ENCODE measurements at places on chromosomes 3 and 15.

GRCh38 chr3:186605561-186606545 lies 7.0 kb upstream of the AHSG start:
- ATAC-seq = no peak

DNA sequence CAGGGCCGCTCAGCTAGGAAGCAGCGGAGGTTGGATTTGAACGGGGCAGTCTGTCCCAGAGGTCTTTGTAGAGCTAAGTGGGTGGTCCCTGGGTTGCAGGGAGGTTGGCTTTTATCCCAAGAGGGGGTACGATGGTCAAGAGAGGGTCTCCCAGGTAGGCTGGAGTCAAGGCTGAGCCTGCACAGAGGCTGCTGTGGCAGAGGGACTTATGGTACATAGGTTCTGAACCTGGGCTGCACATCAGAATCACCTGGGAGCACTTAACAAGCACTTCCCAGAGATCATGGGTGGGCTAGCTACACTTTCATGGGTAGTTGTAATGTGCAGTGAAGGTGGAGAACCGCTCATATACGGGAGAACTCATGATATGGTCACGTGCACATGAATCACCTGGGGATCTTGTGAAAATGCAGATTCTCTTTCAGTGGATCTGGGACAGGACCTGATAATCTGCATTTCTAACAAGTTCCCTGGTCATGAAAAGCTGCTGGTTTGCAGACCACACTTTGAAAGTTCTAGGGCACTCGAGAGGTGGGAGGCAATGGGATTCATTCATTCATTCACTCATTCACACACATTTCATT lies 2.9 kb upstream of the RASGRF1 start:
- no peak for ATAC-seq

DNA sequence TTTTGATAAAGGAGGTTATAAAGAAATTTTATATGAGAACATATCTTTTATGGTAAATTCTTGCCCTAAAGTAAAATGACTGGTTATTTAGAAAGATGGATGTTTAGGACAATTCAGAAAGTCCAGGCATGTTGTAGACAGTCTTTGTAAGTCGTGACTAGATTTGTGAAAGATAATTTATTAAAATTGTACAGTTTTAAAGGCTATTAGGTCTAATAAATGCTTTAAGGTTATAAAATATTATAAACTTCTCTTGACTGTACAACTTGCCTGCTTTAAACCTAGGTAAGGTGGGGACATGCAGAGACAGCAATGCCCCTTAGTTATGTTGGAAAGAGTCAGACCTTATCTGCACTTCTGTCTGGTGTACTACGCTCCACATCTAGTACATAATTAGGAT lies 933.5 kb downstream of the SI start:
- ATAC-seq = no peak

DNA sequence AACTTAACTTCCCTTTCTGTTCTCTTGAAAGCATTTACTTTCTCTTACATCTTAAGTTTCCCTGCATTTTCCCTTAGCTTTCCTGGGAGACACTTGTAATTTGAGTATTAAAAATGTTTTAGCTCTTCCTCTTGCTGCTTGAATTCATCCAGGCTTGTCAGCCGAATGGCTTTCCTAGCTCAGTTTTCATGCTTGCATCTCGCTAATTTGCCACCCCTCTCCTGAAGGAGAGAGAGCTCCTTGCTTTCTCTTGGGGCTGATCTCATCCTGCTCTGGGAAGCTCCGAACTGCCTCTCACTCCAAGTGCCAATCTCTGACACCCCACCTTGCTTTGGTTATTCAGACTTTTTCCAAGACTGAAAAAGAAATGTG lies 374.6 kb upstream of the TBL1XR1 start:
- ATAC-seq = no peak

DNA sequence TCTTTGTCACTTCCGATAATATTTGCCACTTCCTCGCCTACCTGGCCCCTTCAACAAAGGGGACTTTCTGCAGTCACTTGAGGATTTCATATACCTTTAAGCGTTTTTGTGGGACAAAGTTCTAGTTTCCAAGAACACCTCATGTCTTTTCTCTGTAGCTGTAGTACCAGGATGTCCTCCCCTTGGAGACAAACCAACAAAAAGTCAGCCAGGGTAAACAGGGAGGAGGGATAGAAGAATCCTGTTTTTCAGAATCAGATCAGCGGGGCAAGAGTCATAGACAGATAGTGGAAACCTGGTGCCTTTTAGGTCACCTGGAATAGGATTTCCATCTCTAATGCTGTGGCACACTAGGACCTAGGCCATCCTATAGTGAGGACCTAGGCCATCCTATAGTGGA lies 4.5 kb downstream of the LRRC3B start:
- ATAC-seq = no peak

- no peak for ATAC-seq
Measured at GRCh38 chr3:179149406-179149867, 1.3 kb downstream of the PIK3CA start.

DNA sequence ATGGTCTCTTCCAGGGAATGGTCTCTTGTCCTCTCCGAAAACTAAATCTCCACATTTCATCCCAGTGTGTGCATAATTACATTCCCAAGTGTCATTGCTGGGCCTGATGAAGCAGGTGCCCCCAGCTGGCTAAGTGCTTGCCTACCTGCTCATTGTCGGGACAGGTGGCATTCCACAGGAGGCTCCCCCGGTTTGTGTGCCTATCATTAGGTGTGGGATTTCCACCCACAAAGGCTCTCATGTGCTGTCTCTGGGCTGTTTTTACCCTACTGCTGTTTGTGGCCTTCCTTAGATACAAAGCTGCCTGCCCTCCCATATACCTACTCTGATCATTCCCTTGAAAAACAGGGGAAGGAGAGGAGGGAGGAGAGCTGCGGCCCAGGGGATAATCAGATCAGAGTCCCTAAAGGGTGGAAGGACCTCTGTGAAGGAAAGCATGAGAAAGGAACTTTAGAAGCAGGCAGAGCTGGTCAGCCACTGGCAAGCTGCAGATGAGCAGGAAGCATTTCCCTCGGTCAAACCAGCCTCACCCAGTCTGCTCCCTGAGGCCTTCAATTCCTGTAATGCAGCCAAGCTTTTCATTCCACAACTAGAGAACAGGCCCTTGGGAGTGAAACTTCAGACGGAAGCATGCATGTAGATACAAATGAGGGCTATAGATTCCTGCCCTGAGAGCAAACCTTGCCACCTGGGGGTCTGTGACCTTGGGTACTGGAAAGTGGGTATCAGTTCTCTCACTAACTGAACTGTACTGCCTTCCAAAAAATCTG lies 60.7 kb upstream of the HEG1 start:
- peak; percentile 88 for ATAC-seq

- no peak for ATAC-seq
Measured at GRCh38 chr15:66767240-66767659, 65.2 kb downstream of the SMAD6 start.

DNA sequence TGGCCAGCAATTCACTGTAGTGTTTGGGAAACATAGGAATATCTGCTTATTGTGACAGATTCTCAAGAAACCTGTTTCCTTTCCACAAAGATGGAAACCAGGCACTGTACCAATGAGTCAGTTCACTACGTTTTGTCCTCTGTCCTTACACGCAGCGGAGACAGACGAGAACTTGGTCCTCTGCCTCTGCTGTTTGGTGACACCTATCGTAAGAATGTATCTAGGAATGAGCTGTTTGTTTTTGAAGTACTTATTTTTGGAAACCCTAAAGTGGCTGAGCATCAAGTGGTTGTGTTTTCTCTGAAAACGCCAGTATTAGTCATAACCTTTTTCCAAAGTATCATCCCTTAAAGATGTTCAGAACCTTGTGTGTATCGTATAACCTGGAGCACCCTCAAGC lies 93.0 kb downstream of the PGPEP1L start:
- ATAC-seq = peak; percentile 78

DNA sequence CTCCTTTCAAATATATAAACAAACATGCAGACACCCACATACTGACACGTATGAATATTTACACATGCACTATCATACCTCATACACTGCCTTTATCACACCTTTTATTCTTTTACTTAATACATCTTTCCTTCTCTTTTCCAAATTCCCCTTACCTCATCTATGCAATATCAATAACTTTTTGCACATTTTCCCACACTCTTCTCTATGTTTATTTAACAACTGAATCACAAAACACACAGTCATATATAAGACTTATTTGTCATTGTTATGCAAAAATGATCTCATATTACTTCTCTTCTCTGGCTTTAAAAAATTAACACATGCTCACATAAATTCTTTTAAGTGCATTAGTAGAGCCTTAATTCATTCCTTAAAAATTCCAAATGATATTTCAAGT lies 461.4 kb downstream of the DIPK2A start:
- no peak for ATAC-seq

DNA sequence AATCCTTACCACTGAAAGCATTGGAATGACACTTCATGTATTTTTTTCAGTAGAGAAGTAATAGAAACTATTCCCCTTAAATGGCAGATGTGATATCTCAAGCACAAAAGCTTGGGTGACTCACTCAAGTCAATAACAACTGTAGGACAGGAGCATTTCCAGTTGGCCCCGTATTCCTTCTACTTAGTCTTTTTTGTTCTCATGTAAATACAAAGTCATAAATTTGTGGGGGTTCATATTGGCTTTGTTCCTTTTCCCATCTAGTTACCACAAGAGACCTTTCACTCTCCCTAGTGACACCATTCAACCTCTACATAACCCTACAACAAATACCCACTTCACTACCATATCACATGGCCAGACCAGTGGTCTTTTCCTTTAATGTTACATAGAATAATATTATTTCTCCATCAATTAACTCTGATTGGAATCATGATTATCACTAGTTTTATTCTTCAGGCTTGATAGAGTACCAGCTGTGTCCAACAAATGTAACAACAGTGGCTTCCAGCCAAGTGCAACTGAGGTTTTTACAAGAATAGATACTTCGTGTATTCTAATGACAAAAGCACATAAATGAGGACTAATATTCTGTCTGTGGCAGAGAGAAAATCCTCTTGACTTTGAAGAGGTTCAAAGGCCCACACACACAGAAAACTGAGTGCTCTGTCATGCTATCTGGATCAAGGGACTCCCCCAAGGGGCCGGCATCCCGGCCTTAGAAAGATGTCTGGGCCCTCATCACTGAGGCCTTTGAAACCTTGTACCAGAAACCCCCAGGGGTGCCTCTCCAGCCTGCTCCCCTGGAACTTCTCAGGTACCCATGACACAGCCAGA lies 94.0 kb upstream of the THBS1 start:
- ATAC-seq = no peak

GRCh38 chr3:46098319-46098761 lies 71.1 kb upstream of the XCR1 start:
- ATAC-seq = peak; percentile 24

DNA sequence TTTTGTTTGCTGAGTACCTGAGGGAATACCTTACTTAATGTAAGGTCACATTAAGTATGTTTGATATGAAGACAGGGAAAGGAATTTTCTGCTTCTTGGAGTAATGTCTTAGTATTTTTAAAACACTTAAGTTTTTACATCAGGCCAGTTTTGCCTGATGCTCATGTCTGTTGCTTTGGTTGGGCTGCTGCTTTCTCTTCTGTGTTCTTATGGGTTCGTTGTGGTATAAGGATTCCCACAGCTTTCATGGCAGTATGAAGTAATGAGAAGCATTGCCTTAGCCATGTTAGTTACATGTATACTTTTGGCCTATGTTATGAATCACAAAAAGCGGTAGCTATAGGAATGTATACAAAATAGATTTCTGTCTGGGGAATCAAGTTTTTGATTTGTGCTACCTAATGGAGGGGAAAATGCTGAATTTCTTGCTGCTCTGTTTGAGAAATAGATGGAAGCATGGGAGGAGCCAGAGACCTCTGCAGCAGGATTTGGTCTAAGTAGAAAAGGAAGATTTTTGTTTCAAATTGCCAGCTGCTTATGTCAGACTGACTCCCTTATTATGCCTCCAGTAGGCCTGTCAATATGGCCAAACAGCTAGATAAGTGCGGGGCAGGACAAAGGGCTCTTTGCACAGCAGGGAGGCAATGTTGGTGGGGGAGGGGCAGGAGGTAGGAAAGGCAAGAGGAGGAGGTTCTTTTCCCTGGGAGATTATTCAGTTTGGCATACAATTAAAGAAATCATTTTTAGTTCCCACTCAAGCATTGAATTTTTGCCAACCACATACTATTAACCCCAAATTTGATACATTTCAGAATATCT lies 5.2 kb downstream of the SETD5 start:
- ATAC-seq = no peak

GRCh38 chr3:23739536-23739935 lies 66.2 kb upstream of the UBE2E1 start:
- no peak for ATAC-seq

- ATAC-seq = no peak
Measured at GRCh38 chr15:69104050-69104750, 56.2 kb upstream of the GLCE start.

- no peak for ATAC-seq
Measured at GRCh38 chr3:183328823-183329222, 75.8 kb downstream of the B3GNT5 start.

DNA sequence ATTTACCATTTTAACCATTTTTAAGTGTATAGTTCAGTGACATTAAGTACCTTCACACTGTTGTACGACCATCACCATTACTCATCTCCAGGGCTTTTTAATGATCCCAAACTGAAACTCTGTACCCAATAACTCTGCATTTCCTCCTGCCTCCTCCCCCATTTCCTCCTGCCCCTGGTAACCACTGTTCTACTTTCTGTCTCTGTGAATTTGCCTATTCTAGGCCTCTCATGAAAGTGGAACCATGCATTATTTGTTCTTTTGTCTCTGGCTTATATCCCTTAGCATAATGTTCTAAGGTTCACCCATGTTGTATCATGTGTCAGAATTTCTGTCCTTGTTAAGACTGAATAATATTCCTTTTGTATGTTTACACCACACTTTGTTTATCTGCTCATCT lies 154.2 kb downstream of the MECOM start:
- no peak for ATAC-seq

DNA sequence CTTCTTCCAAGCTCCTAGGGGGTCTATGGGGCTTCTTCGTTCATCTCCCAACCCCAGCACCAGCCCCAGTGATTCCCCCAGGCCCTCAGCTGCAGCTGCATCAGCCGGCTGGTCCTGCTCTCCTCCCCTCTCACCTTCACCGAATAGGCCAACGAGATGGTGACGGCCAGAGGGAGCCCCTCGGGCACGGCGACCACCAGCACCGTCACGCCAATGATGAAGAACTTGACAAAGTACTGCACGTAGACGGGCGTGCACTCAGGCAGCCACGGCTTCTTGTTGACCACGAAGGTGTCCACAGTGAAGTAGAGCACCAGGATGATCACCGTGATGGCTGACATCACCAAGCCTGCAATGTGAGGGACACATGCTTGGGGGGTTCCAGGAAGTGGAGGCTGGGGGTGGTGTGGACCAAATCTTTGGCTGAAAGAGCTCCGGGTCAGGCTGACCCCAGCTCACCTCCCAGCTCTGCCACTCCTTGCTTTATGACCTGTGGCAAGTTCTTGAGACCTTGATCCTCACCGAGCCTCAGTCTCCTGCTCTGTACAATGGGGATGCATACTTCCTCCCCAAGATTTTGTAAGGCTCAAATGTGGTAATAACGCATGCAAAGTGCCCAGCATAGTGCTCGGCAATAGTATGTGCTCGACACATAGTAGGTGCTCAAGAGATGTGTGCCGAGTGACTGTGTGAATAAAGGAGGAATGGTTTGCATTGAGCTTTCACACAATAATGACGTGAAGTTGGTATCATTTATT lies 54.6 kb upstream of the SEC13 start:
- no peak for ATAC-seq
